Amniotic stem cell (primary cell): ENCODE measurements at places on chromosomes 1 and 21.

GRCh38 chr1:68301471-68302001, 69.2 kb upstream of the WLS start:
- DNase-seq = no peak

GRCh38 chr1:207306603-207307002, 14.9 kb upstream of the CD55 start:
- no peak for DNase-seq

DNA sequence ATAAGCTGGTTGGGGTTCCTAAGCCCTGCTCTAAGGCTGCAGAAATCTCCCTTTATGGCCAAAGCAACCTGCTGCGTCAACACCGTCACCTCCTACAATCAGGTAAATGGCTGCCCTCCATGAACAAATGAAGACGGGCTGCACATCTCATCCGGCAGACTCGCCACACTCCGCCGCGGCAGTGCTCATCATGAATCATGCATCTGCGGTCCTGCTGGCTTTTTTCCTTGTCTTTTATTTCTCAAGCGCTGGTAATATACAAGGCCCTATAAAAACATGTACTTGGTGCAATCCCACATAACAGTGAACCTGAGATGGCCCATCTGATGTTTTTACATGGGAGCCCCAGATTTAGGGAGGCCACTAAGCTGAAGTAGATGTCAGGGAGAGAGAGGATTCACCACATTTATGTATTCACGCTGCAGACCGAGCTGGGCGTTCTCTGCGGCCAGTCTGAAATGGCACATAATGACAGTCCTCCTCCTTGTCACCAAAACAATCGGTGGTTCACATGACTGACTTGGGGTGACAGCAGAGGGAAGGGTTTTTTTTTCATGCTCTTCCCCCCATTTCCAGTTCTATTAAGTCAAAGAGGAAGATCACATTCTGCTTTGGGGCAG, 91.6 kb downstream of the KAZN start:
- DNase-seq = no peak

DNA sequence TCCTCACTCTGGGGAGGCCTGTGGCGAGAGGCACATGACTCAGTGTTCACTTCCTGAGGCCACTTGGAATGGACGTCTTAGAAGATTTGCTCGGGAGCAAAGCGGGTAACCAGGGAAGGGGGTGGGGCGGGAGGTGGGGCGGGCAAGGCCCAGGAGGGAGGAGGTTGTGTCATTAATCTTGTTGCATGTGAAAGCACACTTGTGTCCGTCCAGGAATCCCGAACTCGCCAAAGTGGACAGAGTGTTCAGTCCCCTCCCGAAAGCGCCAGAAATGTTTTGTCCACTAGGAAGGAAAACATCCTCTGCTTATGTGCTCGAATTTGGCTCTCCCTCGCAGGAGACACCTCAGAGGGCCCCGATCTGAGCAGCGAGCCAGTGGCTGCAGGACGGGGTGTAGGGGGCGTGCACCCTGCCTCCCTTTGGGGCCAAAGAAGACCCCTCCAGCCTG, 84.2 kb downstream of the SPSB1 start:
- no peak for DNase-seq

DNA sequence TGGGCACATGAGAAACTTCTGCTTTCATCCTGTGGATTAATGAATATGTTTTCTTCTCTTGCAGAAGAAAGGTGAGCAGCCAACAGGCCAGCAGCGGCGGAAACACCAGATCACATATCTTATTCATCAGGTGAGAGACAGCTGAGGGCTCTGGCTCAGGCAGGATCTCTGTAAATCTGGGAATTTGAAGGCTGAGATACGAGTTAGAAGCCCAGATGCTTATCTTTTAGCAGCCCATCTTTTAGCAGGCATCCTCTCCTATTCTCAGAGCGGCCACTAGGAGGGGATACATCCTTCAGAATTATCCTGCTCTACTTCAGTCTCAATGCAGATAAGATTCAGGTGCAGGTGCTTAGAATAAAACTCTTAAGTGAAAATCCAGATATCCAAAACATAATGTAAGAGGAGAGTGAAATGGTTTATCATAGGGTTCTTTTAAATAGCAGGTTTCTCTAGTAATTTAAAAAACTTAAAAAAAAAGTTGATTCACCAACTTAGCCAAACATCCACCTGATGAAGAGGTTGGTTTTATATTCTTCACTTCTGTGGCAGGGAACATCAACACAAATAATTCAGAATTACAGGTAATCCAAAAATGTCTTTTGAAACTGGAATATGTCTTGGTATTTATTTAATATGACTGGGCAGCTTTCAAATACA, 19.3 kb downstream of the SH2D2A start:
- DNase-seq = peak; percentile 27

- DNase-seq = no peak
These were observed 68.2 kb downstream of the RNF187 start for GRCh38 chr1:228555074-228555994.

GRCh38 chr1:27057801-27058625, 45.4 kb upstream of the TENT5B start:
- no peak for DNase-seq

GRCh38 chr1:167808104-167808503, 86.3 kb downstream of the MPZL1 start:
- DNase-seq = peak; percentile 15

DNA sequence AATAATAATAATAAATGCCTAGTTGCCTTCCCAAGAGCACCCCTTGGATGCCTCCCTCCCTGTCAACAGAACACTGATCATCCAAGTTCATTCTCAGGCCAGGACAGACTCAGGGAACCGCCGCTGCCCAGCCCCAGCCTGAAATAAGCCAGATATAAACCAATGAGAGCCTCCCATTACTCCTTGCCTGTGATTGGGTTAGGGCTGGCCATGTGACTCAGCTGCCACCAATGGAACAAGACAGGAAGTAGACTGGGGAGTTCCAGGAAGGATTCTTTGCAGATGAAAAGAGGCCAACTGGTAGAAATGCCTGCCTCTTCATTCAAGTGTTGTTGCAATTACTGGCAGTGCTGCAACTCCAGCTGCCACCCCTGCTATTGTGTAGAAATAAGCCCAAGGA, 146.4 kb upstream of the TIAM1 start:
- no peak for DNase-seq

GRCh38 chr1:244322181-244322580, 129.5 kb downstream of the ADSS2 start:
- no peak for DNase-seq

DNA sequence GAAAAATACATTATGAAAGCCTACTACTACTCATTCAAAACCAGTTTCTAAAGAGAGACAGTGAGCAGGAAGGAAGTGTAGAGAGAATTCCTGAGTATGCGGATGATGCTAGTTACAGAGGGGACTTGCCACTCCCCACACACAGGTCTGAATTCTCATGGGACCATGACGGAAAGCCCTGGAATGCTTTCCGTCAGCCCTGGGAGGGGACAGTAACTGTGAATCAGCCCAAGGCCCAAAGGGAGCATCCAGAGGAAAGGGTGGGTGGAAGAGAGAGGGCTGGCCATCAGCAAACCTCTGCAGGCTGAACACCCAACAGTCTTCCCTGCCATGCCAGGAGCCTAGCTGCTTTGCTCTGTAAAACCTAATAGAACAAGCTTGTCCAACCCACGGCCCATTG, 36.4 kb downstream of the RCSD1 start:
- DNase-seq = peak; percentile 28

GRCh38 chr21:42599962-42600361, 53.5 kb upstream of the PDE9A start:
- DNase-seq = no peak

- no peak for DNase-seq
These were observed 1719.5 kb downstream of the MRPL39 start for GRCh38 chr21:23887725-23888306.

DNA sequence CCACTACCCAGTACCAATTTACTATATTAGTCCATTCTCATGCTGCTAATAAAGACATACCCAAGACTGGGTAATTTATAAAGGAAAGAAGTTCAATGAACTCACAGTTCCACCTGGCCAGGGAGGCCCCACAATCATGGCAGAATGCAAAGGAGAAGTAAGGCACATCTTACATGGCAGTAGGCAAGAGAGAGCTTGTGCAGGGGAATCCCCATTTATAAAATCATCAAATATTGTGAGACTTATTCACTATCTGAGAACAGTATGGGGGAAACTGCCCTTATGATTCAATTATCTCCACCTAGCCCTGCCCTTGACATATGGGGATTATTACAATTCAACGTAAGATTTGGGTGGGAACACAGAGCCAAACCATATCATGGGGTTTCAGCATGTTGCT, 6.4 kb downstream of the CD58 start:
- DNase-seq = no peak

DNA sequence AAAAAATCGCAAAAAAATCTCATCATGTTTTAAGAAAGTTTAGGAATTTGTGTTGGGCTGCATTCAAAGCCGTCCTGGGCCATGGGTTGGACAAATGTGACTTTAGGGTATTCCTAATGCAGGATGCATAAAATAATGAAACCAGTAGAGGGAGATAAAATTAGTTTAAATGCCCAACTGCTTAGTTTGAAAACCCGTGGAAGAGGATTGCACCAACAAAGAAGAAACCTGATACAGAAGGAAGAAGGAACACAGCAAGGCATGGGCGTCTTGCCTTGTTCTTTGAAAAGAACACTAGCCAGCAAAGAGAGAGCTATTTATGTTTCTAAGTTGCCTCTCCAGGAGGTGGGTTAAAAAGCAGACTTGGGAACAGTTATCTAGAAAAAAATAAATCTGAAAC, 37.9 kb downstream of the WDR3 start:
- DNase-seq = no peak

GRCh38 chr1:27349784-27350662, 8.2 kb downstream of the SYTL1 start:
- DNase-seq = no peak

DNA sequence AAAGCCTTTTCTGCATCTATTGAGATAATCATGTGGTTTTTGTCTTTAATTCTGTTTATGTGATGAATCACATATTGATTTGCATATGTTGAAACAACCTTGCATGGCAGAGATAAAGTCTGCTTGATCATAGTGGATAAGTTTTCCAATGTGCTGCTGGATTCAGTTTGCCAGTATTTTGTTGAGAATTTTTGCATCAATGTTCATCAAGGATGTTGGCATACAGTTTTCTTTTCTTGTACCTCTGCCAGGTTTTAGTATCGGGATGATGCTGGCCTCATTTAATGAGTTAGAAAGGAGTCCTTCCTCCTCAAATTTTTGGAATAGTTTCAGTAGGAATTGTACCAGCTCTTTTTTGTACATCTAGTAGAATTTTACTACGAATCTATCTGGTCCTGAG, 55.0 kb downstream of the COL24A1 start:
- DNase-seq = no peak

- no peak for DNase-seq
These were observed 99.4 kb upstream of the S1PR1 start for GRCh38 chr1:101137144-101138126.

- no peak for DNase-seq
These were observed 28.7 kb downstream of the ATP1A1 start for GRCh38 chr1:116401646-116402176.

- no peak for DNase-seq
These were observed 143.6 kb downstream of the LRRC7 start for GRCh38 chr1:69711190-69711930.

DNA sequence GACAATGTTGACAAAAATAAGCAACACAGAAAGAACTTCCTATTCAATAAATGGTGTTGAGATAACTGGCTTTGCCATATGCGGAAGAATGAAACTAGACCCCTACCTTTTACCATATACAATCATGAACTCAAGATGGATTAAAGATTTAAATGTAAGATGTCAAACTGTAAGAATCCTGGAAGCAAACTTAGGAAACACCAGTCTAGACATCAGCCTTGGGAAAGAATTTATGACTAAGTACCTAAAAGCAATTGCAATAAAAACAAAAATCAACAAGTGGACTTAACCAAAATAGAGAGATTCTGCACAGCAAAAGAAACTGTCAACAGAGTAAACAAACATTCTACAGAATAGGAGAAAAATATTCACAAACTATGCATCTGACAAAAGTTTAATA, 16.1 kb upstream of the CLDN8 start:
- no peak for DNase-seq

GRCh38 chr1:41447995-41448770, 36.3 kb downstream of the EDN2 start:
- peak; percentile 63 for DNase-seq

DNA sequence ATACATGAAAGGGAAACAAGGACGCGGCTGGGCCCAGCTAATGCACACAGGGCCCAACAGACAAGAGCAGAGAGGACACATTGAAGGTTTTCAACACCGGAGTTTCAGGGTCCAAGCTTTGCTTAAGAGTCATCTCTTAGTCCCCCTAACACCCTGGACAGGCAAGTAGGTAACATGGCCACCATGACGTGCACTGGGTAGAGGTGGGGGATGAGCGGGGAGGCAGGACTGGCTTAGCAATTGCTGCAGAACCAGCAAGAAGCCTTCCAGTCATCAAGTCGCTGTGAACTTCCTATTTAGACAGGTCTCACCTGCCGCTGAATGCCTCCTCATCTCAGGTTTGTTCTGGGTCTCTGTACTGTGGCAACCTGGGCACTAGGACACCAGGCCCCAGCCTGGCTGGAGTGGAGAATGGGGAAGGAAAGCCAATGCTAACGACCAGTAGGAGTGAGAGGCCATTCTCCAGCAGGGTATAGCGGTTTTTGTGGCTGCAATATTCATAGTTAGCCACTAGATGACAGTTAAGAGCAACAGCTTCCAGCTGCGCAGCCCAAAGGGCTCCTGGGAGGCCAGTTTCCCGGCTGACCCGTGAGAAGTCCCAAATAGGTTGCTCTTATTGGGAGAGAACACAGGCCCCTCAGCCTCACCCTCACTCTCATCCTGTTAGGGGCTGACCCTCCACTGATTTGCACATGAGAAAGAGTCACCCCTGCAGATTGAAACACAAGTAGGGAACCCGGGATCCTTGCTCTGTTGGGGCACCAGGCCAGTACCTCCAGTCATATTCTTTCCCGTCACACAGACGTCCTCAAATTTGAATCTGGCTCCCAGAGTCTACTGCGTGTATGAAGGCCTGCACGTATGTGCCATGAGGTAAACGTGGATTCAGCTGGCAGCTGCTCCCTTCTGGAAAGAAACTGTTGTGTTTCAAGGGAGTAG, 6.0 kb upstream of the PIGC start:
- peak; percentile 15 for DNase-seq
